ENCODE measurements at places on chromosomes 5 and 9. TPM values are rescaled to one million over a fixed set of nuclear protein-coding genes. Genes with fewer than 3 reads are reported as not detected.
A peak's percentile ranks its signal among the peaks of the same experiment; 100 is the strongest.

DNA sequence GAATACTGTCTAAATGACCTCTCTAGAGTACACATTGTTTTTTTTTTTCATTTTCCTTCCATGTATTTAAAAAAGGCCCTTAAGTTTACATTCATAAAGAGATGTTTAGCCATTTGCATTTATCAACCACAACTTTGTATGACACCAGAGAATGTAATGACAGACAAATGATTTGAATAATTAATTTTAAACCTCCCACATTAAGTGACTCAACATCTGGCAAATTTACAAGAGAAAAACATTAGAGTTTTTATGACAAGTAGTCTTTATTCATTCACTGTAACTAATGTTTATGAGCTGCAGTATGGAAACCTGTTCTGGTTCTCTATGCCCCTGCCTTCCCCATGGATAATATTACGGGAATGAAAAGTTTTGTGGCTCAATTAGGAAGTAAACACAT lies 1093.8 kb upstream of the CDH9 start:
- no peaks in the 10 kb centered on the region for H3K27me3 ChIP-seq
- no peak overlapping the region for H3K4me3 ChIP-seq
- no peaks in the 10 kb centered on the region for H3K36me3 ChIP-seq
- no peak for DNase-seq
- no peaks in the 10 kb centered on the region for H3K4me1 ChIP-seq
- no peak overlapping the region for H3K27ac ChIP-seq

DNA sequence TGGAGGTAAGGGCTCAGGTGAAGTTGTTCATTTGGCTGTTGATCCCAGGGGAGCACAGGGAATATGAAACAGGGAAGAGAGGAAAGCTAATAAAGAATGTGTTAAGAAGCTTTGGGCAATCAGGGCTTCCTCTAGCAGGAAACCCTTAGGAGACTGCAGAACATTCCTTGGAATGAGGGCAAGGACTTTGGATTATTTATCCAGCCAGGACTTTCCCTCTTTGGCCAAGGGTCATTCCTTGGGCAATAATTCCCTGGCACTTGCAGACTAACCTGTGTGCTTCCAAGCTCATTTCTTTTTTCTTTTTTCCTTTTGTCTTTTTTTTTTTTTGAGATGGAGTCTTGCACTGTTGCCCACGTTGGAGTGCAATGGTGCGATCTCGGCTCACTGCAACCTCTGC lies 209.2 kb upstream of the MAP3K1 start:
- no peak overlapping the region for H3K27ac ChIP-seq
- H3K36me3 ChIP-seq = no peaks in the 10 kb centered on the region
- H3K27me3 ChIP-seq = no peaks in the 10 kb centered on the region
- H3K4me3 ChIP-seq = no peak overlapping the region
- H3K4me1 ChIP-seq = peaks cover 15% of the 10 kb centered on the region
- no peak for DNase-seq

SLC45A2 gene
- total RNA-seq = 0.33 TPM

DNA sequence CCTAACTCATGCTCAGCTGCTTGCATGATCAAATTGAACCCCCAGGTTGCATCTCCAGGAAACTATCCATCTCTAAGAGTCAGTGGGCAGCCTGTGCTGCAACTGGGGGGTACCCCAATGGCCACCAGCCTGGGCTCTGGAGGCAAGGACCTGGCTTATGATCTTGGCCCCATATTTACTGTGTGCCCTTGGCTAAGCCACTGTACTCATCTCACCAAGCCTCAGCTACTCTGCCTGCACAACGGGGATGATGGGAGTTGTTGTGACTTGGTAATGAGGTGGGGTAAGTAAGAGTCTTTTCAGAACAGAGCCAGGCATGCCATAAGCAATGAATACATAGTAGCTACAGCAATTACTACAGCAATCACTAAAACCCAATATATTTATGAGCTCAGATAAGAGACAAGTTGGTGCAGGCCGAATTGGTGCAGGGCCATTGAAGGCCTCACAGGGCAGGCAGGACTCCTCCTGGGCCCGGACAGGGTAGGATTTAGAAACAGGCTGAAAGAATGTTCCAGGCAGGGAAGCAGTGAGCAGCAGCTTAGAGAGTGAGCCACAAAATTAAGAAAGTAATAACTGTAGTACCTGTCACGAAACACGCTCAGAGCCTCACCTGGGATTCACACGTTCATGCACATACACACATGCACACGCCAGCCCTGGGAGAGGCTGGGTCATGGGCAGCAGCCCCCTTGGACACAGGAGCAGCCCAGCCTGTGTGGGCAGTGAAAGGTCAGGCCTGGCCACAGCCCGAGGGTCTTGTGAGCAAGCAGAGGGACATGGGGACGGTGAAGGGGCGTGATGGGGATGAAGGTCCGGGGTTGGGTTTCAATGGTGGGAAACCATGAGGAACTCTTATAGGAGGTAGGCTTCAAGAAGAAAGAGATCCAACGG lies 74.1 kb downstream of the PAX5 start:
- no peaks in the 10 kb centered on the region for H3K4me1 ChIP-seq
- peaks cover 9% of the 10 kb centered on the region for H3K27me3 ChIP-seq
- DNase-seq = no peak
- H3K4me3 ChIP-seq = no peak overlapping the region
- H3K36me3 ChIP-seq = no peaks in the 10 kb centered on the region

SCGB3A2 gene
- not detected for total RNA-seq

SPINK13 gene
- not detected for total RNA-seq

DNA sequence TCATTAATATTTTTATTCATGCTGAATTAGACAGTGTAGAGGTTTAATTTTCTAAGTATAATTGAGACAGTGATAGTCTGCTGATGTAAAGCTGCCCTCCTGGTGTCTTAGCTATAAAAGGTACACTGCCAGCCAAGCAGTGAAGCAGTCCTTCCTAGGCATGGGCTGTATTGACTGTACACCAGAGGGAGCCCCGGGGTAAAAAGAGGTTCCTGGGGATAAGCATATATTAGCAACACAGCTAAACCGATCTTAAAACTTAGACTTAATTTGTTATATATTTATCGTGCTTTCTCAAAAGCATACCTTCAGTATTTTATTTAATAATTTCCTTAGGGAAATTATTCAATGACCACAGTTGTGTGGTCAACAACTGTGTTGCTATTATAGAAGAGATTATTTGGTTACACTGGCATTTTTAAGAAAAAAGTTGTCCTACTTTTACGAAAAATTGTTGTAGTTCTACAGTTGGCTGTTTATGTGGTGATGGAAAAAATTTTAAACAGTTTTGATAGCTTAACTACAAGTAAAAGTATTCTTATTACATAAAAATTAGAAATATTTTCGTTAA lies 68.8 kb downstream of the ELL2 start:
- DNase-seq = no peak
- no peak overlapping the region for H3K4me3 ChIP-seq
- H3K27ac ChIP-seq = no peak overlapping the region
- H3K36me3 ChIP-seq = peaks cover 14% of the 10 kb centered on the region
- no peaks in the 10 kb centered on the region for H3K27me3 ChIP-seq

- peaks cover 35% of the 10 kb centered on the region for H3K4me1 ChIP-seq
- H3K27me3 ChIP-seq = no peaks in the 10 kb centered on the region
- no peak for DNase-seq
- H3K27ac ChIP-seq = no peak overlapping the region
Measured at GRCh38 chr5:102758576-102758975, 3.5 kb downstream of the PAM start.

- no peaks in the 10 kb centered on the region for H3K36me3 ChIP-seq
- H3K27ac ChIP-seq = no peak overlapping the region
- no peak for DNase-seq
Measured at GRCh38 chr9:76697554-76697953, 66.7 kb upstream of the PCA3 start.

CNTNAP3B gene
- 0.24 TPM for total RNA-seq

FEM1C gene
- 11.3 TPM for total RNA-seq

DNA sequence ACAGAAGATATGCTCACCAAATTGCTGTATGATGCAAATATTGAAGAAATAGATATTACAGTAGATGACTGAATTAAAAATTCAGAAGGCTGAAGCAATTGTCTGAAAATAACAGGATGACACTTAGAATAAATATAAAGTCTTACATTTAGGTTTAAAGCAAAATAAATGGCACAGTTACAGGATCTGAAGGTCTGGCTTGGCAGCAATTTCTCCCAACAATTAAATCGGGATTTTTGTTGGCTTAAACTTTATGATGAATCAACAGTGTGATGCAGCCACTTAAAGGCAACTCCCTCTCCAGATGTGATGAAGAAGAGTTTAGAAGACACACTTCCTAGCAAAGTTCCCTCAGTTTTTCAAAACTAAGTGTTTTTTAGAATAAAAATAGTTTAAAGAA lies 80.5 kb downstream of the NREP start:
- no peak for DNase-seq
- 0 out of 2 replicates have a peak, but pooled peaks cover 3% of the 10 kb centered on the region for H3K27me3 ChIP-seq
- H3K4me1 ChIP-seq = peaks cover 11% of the 10 kb centered on the region

IRGM gene
- not detected for total RNA-seq

GRCh38 chr9:135198144-135198543 lies 110.7 kb downstream of the OLFM1 start:
- no peak overlapping the region for H3K27ac ChIP-seq
- no peaks in the 10 kb centered on the region for H3K36me3 ChIP-seq
- H3K27me3 ChIP-seq = peaks cover 83% of the 10 kb centered on the region
- H3K4me3 ChIP-seq = no peak overlapping the region
- no peak for DNase-seq
- no peaks in the 10 kb centered on the region for H3K4me1 ChIP-seq

- DNase-seq = no peak
- H3K27ac ChIP-seq = no peak overlapping the region
- no peaks in the 10 kb centered on the region for H3K36me3 ChIP-seq
Measured at GRCh38 chr5:76114179-76114851, 31.1 kb downstream of the SV2C start.

DNA sequence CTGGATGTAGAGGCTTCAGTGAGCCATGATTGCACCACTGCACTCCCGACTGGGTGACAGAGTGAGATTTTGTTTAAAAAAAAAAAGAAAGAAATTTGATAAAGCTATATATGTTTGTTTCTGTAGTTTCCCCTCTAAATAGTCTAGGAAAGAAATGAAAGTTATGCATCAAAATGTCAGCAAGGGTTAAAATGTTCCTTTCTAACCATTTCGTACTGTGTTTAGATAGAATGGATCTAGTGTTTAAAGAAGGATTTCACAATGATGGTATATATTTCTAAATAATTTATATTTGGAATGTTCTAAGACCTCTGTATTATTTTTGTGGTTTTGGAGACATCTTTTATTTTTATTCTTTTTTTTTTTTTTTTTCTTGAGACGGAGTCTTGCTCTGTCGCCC lies 22.7 kb downstream of the TEK start:
- no peak overlapping the region for H3K4me3 ChIP-seq
- H3K36me3 ChIP-seq = no peaks in the 10 kb centered on the region
- no peaks in the 10 kb centered on the region for H3K4me1 ChIP-seq
- H3K27me3 ChIP-seq = no peaks in the 10 kb centered on the region
- DNase-seq = no peak

DNA sequence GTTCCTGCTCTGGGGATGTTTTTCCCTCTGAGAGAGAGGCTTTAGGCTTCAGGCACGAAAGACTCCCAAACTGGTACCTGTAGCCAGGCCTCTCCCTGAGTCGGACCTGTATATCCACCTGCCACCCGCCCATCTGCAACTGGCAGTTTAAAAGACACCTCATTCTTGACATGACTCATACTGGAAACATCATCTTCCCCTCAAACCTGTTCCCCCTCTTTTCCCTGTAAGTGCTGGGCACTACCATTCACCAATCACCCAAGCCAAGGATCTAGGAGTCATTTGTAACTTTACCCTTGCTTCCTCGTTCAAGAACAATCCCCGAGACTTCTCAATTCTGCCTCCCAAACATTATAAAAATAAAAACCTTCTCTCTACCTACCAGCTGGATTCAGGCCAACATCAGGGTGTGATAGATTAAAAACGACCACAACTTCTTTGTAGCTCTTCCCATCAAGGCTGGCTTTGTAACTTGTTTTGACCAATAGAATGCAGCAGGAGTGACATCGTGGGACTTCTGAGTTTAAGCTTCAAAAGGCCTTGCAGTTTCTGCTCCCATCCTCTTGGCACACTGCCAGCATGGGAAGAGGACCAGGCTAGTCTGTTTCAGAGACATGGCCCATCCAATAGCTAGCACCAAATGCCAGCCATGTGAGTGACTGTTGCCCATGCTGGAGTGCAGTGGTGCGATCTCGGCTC lies 1.8 kb upstream of the WDR31 start:
- DNase-seq = peak; percentile 86
- H3K36me3 ChIP-seq = no peaks in the 10 kb centered on the region
- H3K27me3 ChIP-seq = no peaks in the 10 kb centered on the region
- H3K27ac ChIP-seq = peak overlapping the region; percentile 81
- H3K4me1 ChIP-seq = peaks cover 43% of the 10 kb centered on the region
